Fibroblast of skin of back (primary cell): ENCODE measurements at places on chromosomes 2 and 18.

- no peak for DNase-seq
These were observed 15.7 kb upstream of the CNNM3 start for GRCh38 chr2:96800061-96801004.

DNA sequence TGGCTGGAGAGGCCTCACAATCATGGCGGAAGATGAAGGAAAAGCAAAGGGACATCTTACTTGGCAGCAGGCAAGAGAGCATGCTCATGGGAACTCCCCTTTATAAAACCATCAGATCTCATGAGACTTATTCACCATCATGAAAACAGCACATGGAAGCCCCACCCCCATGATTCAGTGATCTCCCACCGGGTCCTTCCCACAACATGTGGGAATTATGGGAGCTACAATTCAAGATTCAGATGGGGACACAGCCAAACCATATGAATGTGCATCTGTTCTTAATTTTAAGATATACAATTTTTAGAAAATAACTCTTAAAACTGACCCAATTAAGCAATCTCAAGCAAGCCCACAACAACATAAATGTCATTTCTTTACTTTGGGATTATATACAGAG, 12.6 kb downstream of the C18orf63 start:
- peak; percentile 30 for DNase-seq

GRCh38 chr2:33984131-33984530, 385.0 kb upstream of the FAM98A start:
- DNase-seq: no peak

DNA sequence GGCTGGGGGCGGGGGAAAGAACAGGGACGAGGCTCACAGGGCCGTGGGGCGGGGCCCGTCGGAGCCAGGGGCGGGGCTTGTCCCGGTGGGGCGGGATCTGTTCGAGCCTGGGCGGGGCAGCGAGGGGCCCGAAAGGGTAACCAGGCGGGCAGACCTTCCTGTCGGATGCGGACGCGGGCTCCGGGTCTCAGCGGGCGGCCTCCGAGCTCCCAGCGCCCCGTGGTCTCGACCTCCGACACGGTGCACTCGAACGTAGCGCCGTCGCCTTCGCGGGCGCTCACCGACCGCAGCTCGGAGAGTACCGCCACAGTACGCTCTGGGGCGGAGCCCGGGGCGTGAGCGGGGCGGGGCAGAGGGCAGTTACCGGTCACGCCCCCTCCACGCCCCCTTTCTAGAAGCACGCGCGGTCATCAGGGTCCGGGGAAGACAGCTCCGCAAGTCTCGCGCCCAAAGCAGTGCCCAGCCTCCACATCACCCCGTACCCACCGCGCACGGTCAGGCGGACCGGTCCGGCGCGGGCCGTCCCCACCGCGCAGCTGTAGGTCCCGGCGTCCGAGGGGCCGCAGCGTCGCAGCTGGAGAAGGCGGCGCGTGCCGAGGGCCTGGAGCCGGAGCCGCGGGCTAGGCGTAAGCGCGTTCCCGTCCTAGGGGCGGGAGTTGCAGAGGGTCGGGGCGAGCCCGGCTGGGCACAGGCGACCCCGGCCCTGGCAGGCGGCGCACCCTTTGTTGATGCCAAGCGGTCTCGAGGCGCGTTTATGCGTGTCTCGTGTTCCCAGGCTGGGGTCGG, 8.7 kb downstream of the TMEM198 start:
- DNase-seq: peak; percentile 80

GRCh38 chr2:201956361-201956760, 77.3 kb upstream of the FZD7 start:
- DNase-seq: no peak

GRCh38 chr2:230881840-230882239, 17.1 kb downstream of the ITM2C start:
- DNase-seq: no peak

- DNase-seq: no peak
These were observed 102.6 kb downstream of the DGKD start for GRCh38 chr2:233456934-233457333.
